ENCODE measurements at places on chromosomes 4 and X. TPM values are rescaled to one million over a fixed set of nuclear protein-coding genes. Genes with fewer than 3 reads are reported as not detected.

AMMECR1 gene
- polyA plus RNA-seq: 7.0 TPM

RPL9 gene
- 704 TPM for polyA plus RNA-seq

HDX gene
- polyA plus RNA-seq: 3.9 TPM

TMEM131L gene
- polyA plus RNA-seq: 61.1 TPM

SPIN2A gene
- polyA plus RNA-seq: 3.4 TPM

DDIT4L gene
- polyA plus RNA-seq: 18.3 TPM

AKAP4 gene
- 1.0 TPM for polyA plus RNA-seq

FAM47C gene
- polyA plus RNA-seq: not detected

INTU gene
- polyA plus RNA-seq: 10.3 TPM

ADAM29 gene
- not detected for polyA plus RNA-seq

RBM46 gene
- 0.22 TPM for polyA plus RNA-seq

SPON2 gene
- 48.0 TPM for polyA plus RNA-seq

TBX22 gene
- not detected for polyA plus RNA-seq

HMGB2 gene
- 131 TPM for polyA plus RNA-seq

CDKL5 gene
- 5.6 TPM for polyA plus RNA-seq

ASB9 gene
- 3.5 TPM for polyA plus RNA-seq

All from hindlimb muscle (tissue), 1 donor.